ENCODE measurements at places on chromosomes 7 and 10.

- DNase-seq: no peak
These were observed 135.0 kb upstream of the PDLIM1 start for GRCh38 chr10:95425592-95426465.

GRCh38 chr10:132870426-132870825, 71.9 kb downstream of the CFAP46 start:
- DNase-seq: no peak

DNA sequence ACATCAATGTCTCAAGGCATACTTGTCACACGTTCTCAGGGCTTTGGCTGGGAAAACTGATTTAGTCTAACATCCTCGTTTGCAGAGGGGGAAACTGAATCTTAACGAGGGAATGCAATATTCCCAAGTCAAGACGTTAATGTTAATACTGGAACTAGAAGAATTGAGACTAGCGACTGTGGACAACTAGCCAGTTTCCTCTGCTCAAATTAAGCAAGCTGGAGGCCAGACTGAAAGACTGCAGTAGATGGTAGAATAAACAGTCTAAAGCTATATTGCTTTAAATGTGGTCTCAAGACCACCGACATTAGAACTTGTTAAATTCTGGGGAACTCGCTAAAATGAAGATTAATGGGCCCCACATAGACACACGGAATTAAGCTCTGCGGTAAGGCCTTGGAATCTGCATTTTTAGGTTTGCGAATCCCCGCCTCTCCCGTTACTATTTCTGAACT, 639 bp upstream of the TFAM start:
- no peak for DNase-seq

GRCh38 chr7:898855-899681, 22.7 kb downstream of the GET4 start:
- no peak for DNase-seq

GRCh38 chr10:120260456-120260855, 196.6 kb upstream of the PLPP4 start:
- no peak for DNase-seq

- DNase-seq: no peak
These were observed 107.5 kb upstream of the DNAJB12 start for GRCh38 chr10:72462261-72462660.

- no peak for DNase-seq
These were observed 481.6 kb downstream of the TNS3 start for GRCh38 chr7:47100148-47100816.

GRCh38 chr7:71480791-71481190, 348.8 kb downstream of the GALNT17 start:
- DNase-seq: no peak

DNA sequence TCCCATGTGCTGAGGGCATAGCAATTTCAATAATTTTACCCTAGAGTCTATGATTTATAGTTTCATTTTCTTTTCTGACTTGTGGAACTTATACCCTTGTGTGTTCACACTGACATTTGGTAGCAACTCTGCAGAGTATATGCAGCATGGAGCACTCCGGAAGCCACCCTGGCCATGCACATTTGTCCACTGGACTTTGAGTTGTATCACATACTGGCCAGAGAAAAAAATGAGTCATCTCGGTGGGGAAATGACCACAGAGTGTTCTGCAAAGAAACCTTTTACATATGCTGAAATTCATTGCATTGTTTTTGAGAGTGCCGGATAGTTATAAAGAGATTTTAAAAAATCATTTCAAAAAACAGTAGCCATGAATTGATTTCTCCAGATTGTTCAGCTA, 164.8 kb upstream of the COBL start:
- DNase-seq: no peak

- peak; percentile 83 for DNase-seq
These were observed 72.6 kb downstream of the ADAM12 start for GRCh38 chr10:126315494-126316177.

DNA sequence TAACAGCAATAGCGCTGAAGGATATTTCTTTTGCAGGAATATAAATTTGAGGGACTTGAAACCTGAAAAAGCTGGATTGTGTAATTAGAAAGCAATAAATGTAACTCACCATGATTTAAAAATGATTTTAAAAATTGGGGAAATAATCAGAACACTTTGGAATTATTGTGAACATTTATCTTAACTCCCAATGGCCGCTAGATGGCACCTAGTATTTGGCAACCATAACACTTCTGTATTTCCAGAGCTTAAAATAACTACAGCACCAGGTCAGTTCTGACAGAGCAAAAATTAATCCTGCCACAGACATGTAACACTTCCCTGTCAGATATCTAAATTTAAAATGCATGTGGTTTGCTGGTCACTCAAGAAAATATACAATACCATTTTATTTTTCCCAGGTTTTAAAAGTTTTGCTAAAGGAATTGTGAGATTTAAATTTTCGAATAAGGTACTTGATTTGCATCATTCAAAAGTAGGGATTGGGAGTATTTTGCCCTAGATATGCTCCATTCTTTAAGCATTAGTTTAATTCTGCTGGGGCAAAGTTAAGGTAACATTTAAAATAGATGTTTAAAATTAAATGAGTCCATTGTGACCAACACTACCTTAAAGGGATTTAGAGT, 144.5 kb downstream of the PPP1R3A start:
- DNase-seq: peak; percentile 56

DNA sequence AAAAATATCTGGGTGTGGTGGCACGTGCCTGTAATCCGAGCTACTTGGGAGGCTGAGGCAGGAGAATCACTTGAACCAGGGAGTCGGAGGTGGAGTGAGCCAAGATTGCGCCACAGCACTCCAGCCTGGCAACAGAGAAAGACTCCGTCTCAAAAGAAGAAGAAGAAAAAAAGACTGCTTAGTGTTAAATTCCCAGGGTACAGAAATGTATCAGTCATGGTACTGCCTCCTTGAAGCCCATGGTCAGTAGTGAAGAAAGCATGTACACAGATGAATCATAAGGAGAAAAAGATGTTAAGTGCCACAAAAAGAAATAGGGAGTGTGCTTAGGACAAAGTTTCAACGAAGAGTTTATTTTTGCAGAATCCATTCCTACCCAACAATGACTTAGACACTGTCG, 62.5 kb upstream of the KMT2E start:
- DNase-seq: no peak

DNA sequence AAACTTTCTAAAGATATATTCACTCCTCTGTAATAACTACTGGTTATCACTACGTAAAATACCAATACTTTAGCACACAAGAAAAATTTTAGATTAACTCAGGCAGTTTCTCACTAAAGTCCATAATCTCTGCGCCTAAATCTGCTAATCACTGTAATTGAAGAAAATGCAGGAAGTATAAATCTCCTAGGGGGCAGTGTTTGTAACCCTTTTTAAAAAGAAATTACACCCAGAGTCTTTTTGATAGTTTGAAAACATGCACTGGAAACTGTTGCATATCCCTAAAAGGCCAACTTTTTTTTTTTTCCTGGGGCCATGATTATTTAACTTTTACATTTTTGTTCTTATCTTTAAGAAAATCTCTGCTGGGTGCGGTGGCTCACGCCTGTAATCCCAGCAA, 209.6 kb downstream of the KIAA1217 start:
- DNase-seq: no peak

- no peak for DNase-seq
These were observed 211.4 kb upstream of the MDFIC start for GRCh38 chr7:114710499-114710898.

DNA sequence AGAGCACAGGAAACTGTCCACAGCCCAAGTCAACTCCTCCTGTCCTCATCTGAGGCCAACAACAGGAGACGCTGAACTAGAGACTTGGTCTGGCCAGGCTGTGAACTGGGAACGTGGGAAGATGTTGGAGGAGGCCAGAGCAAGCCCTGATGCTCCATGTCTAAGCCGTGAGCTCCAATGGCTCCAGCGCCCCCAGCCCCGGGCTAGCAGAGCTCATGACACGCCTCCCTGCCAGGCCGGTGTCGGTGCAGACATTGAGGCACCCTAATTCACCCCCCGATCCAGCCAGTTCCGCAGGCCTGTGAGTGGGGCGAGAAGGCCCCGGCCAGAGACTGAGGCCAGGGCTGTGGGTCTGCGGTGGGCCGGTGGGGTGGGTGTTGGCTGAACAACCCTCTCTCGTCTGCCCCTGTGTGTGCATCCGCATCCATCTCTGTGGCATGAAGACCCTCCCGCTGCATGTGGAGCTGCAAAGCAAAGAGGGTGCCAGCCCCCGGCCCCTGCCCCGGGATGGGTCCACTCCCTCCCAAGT, 109.3 kb upstream of the MACROH2A2 start:
- DNase-seq: no peak

DNA sequence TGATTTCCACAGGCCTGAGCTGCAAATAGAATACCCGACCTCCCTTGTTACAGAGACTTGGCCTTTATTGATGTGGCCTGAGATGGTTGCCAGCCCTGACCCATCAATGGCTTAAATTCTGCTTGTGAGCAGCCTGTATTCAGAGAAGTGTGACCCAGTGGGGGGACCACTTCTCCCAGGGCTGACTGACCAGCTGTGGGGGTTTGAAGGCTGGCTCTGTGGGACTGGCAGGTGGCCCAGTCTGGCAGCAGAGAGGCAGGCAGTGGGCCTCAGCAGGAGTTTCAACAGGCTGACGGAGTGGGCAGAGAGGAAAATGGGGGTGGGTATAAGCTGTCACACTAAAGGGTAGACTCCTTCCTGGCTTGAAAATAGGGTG, 12.2 kb upstream of the PPIF start:
- DNase-seq: no peak

- peak; percentile 97 for DNase-seq
These were observed 41.5 kb upstream of the KMT2E start for GRCh38 chr7:104972500-104972899.

GRCh38 chr7:114589436-114589835, 174.8 kb downstream of the FOXP2 start:
- DNase-seq: no peak

DNA sequence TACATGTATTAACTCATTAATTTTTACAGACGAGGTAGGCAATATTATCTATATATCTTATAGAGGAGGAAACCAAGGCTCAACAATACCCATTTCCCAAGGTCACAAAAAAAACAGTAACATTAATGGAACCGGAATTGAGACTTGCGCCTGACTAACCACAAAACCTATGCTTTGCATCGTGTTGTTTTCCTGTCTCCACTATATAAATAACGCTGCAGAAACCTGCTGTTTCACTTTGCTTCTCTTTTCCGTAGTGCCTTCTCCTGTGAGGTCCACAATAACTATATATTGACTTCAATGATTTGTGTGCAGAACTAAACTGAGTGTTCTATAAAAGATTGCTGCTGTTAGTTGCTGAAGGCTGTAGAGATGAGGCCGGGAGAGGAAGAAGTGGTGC, 97.7 kb upstream of the RPA3 start:
- no peak for DNase-seq

DNA sequence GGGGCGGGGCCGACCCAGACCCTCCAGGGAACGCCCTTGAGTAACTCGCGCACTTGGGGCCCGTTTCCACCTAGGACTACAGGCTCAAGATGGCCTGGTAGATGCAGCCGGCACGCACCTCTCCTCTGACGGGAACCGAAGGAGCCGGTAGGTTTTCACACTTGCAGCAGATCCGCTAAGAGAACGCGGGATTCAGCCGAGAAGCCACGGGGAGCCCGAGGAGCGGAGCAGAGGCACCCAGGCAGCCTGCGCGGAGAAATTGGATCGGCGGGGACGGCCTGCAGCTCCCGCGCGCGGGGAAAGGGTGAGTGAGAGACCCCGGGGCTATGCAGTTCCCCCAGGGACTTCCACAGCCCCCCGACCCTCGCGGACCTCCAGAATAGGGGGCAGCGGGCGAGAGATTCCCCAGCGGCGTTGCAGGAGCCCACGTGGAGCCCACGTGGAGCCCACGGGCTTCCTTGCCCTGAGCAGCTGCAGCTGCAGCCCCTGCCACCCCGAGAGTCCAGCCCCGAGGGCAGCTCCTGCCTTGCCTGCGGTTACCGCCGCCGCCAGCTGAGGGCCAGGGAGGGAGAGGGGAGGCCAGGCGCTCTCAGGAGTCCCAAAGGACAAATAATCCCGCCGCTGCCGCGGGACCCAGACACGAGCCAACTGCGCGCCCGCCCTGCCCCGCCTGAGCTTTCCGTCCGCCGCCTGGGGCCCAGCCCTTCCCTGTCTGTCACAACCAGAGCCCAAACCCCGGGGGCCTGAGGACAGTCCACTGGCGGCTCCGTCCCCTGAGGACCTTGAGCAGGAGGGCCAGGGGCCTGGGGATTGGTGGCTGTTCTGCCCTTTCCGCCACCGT, 13.1 kb downstream of the IFT22 start:
- no peak for DNase-seq

DNA sequence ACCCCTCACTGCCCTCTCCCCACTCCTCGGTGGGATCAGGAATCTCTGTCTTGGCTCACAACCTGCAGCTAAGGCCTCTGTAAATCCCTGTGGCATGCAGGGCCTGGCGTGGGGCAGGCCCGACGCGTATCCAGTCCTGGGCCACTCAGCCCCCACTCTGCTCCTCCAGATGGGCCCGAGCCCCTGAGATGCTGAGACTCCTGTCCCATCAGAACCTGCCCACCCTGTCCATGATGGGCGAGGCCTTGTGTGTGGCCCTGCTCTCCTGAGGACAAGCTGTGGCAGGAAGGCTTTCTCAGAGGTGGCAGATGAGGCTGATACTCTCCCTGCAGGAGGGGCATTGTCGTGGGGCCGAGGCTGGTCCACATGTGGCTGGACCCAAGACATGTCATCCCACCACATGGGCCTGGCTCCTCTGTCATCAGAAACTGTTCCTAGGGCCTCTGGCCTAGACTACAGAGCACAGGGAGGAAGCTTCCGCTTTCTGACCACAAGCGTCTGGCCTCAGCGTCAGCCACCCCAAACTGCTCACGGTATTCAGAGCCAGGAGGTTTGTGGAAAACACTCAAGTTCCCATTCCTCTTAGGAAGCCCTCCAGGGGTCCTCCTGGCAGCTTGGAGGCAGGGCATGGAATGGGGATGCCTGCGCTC, 6.0 kb downstream of the ALOX5 start:
- DNase-seq: no peak

DNA sequence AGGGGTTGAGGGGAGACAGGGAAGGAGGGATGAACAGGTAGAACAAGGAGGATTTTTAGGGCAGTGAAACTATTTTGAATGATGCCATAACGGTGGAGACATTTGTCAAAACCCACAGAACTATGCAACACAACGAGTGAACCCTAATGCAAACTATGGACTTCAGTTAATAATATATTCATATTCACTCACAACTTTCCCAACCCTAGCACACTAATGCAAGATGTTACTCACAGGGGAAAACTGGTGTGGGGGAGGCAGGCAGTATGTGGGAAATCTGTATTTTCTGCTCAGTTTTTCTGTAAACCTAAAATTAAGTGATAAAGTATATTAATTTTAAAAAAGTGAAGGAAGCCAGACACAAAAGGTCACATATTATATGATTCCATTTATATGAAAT, 17.3 kb downstream of the GNA12 start:
- DNase-seq: no peak

DNA sequence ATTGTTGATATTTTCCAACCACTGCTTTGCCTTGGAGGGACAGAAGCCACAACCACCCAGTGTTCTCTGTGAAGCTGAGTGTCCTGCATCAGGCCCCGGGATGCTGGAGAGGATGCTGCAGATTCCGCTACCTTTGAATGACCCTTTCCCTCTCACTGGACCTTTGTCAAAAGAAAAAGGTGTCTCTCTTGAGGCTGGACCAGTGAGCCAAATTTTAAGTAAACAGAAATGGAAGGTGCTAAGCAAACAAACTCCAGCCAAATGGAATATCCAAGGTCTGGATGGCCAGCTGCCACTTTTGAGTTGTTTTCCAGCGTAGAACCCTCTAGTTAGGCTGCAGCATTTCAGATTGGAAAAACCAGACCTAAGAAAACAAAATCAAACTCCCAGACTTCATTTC, 145.5 kb downstream of the TRIL start:
- DNase-seq: no peak

Measured in retinal pigment epithelial cell (primary cell).